T-helper 2 cell treated with Interferon-gamma antibody and Interleukin-4, amounts not matched to agents 5 μg/mL and 100 μg/mL, for 36 hours (primary cell): ENCODE measurements at places on chromosomes 7 and 10.

- no peaks in the 10 kb centered on the region for H3K36me3 ChIP-seq
- no peak overlapping the region for H3K27ac ChIP-seq
- H3K27me3 ChIP-seq, result no peaks in the 10 kb centered on the region
- no peak for DNase-seq
Observed at GRCh38 chr10:397321-398068, 262.2 kb downstream of the ZMYND11 start.

DNA sequence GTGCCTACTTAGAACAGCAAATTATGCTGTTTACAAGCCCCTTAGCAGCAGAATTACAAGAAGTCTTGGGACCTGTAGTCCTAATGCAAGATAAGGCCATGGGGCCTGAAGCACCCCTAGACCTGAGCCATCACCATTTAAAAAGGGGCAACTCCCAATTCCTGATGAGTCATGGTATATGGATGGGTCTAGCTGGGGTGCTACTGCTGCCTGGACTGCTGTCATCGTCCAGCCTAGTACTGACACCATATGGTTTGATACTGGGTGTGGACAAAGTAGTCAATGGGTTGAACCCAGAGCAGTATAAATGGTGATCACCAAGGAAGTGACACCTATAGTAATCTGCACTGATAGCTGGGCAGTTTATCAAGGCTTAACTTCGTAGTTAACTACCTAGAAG, 450.0 kb downstream of the IPMK start:
- no peaks in the 10 kb centered on the region for H3K36me3 ChIP-seq
- no peak overlapping the region for H3K4me3 ChIP-seq
- H3K4me1 ChIP-seq, result no peaks in the 10 kb centered on the region
- H3K27me3 ChIP-seq, result no peaks in the 10 kb centered on the region
- H3K27ac ChIP-seq, result no peak overlapping the region

GRCh38 chr10:63164166-63164623, 31.1 kb downstream of the NRBF2 start:
- no peaks in the 10 kb centered on the region for H3K27me3 ChIP-seq
- peaks cover 10% of the 10 kb centered on the region for H3K4me1 ChIP-seq
- peaks cover 21% of the 10 kb centered on the region for H3K36me3 ChIP-seq

- no peak for DNase-seq
- no peaks in the 10 kb centered on the region for H3K4me1 ChIP-seq
- H3K4me3 ChIP-seq, result no peak overlapping the region
- no peaks in the 10 kb centered on the region for H3K27me3 ChIP-seq
- H3K36me3 ChIP-seq, result no peaks in the 10 kb centered on the region
Observed at GRCh38 chr7:47028284-47028683, 553.6 kb downstream of the TNS3 start.
